ENCODE measurements at places on chromosomes 13 and 19.

GRCh38 chr13:29923554-29924481 is 73.4 kb upstream of the UBL3 start:
- peak; percentile 88 for ATAC-seq

DNA sequence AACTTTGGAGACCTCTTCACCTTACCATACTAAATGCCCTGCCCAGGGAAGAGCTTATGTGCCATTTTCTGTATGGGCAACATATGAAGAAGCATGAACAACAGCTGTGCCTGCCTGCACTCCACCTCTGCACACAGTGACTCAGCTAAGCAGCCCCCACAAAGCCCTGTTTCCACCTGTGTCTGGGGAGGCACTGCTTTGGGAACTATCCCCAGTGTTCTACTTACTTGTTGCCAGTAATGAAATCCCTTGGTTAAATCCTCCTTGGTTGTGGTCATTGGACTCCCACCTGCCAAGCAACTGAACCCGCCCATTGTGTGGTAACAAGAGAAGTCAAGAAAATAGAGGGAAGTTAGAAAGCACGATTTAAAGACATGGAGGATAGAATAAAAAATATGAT is 84.6 kb downstream of the NALCN start:
- no peak for ATAC-seq

DNA sequence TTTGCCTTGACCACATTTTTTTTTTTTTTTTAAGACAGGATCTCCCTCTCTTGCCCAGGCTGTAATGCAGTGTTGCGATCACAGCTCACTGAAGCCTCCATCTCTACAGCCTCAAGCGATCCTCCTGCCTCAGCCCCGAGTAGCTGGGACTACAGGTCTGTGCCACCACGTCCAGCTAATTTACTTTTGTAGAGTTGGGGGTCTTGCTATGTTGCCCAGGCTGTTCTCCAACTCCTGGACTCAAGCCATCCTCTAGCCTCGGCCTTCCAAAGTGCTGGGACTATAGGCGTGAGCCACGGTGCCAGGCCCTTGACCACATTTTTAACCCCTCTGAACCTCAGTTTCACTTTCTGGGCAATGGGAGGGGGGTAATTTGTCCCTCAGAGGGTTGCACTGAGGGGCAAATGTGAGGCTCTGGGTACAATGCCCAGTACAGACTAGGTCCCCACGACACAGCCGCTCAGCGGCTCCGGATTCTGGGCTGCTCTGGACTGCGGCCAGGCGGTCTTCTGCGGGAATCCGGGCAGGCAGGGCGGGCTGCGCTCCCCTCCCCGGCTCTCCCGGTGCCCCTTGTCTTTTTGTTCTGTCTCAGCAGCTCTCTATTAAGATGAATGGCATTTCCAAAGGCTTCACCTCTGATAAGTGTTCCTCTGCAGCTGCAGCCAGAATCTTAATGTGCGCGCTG is 3.8 kb upstream of the ALOX5AP start:
- ATAC-seq, result no peak

GRCh38 chr19:18899624-18900560 is 3.9 kb upstream of the CERS1 start:
- ATAC-seq, result no peak

DNA sequence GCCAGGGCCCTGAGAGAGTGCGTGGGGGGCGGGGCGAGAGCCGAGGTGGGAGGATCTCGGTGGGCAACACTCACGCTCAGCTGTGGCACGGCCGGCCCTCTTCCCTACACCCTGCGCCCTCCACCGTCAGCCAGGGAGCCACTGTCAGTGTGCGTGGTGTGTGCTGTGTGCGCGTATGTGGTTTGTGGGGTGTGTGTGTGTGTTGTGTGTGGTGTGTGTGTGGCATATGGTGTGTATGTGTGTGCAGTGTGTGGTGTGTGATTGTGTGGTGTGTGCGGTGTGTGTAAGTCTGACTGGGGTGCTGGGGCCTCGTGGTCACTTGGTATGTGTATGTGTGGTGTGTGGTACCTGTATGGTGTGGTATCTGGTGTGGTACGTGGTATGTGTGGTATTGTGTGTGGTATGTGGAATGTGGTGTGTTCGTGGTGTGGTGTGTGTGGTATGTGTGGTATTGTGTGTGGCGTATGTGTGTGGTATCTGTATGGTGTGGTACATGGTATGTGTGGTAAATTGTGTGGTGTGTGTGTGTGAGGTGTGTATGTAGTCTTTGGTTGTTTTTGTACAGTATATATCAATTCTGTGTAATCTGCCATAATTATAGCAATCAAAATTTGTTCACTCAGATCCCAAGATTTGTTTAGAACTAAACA is 5.1 kb downstream of the GRK1 start:
- no peak for ATAC-seq

- ATAC-seq, result peak; percentile 50
Measured at GRCh38 chr19:44003461-44004009, 778 bp downstream of the ZNF230 start.

DNA sequence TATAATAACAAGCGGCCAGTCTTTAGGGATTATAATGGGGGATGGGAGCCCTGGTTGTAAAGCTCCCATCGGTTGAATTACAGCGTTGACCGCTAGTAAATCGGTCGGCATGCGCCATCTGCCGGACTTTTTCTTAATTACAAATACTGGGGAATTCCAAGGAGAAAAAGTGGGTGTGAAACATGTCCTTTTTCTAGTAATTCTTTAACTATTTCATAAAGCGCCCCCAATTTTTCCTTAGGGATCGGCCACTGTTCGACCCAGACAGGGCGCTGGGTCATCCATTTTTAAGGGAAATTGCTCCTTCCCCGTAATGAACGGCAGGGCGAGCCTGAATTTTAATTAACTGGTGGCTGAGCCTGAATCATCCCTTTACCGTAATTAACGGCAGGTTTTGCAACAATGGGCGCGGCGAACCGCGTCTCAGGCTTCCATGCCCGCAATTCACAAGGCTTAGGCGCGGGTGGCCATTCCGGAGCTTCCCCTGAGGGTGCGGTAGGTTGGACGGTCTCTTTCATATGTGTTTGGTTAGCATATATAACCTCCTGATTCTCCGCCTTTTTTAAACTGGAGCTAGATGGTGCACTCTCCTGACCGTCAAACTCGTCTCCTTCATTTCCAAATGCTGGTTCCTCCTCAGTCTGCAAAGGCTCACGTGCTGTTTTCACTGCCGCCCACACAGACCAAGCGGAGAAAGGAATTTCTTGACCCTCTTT is 30.2 kb upstream of the EVI5L start:
- peak; percentile 86 for ATAC-seq

DNA sequence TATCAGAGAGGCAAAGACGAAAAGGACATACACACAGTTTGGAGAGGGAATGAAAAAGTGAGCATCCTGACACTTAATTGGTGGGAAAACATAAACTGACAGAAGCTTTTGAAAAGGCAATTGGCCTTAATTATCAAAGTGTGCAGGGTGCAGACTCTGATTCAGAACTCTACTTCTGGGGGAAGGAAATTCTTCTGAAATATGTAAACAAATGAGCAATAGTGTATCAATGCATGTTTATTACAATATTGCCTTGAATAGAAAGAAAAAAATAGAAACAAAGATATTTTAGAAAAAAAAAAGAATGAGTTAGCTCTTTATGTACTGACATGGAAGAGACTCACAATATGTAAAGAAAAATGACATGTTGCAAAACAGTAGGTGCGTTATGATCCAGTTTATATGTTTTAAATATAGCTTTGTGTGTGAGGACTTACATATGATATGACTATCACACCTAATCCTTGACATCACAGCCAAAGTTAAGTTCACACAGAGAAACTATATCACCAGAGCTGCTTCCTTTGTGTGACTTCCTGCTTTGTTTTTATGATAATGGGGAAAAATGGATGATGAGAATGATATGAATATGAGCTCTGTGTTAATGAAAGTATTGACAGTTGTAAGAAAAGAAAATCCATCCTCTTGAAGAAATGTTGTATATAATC is 182.4 kb downstream of the KCTD12 start:
- ATAC-seq, result no peak

GRCh38 chr19:48249502-48250014 is 6.2 kb downstream of the CARD8 start:
- ATAC-seq, result no peak

- ATAC-seq, result no peak
Measured at GRCh38 chr13:58087566-58087965, 456.0 kb downstream of the PCDH17 start.

- peak; percentile 4 for ATAC-seq
Measured at GRCh38 chr19:53907690-53908089, 1.4 kb upstream of the CACNG7 start.
